ENCODE measurements at places on chromosomes 2 and 18. TPM values are rescaled to one million over a fixed set of nuclear protein-coding genes. Genes with fewer than 3 reads are reported as not detected.

DNA sequence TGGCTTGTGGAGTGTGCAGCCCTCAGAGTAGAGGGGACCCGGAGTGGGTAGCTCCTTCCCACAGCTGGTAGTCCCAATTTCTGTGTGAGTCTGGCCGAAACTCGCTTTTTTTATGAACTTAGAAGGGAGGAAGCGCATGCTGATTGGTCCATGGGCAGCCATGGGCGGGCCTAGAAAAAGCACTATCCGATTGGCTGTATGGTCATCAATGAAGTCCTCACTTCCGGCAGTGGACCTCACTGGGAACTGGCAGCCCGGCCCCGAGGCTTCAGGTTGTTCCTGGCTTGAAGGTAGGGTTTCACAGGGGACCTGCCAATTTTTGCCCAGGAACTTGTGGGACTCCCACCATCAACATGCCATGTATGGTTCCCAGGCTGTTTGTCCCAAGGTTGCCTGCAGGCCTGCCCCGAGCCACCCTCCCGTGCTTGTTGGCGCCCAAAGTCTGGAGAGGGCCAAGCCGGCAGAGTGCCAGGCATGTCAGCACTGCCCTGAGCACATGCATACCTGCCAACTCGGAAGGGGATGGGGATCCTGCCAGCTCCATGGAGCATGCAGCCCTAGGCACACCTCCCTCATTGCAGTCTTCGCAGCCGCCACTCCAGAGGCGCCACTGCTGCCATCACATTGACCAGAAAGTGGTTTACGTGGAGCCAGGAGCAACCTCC lies 98.5 kb downstream of the ATP9B start:
- no peak for DNase-seq

DNA sequence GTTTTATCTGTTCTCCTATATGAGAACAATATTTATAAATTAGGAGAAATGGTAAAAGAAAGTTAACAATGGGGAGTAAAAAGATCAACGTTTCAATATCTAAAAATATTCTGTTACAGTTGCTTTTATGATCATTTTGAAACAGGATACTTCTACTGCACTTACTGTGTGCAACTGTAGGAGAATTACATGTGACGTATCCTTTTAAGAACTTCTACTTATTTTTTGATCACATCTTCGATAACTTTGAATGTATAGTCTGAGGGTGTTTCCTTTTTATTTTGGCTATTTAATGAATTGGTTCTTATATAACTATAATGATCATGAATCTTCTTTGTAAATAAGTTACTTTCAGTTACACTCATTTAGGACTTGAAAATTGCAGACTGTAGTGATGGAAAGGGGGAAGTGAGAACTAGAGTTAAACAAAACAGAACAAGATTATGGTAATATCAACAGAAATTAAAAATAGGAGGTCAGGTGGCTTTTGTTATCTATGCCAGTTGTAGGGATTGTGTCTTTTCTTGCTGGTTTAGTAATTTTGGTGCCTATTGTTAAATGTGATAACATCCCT lies 109.9 kb downstream of the MSTN start:
- no peak for DNase-seq

DNA sequence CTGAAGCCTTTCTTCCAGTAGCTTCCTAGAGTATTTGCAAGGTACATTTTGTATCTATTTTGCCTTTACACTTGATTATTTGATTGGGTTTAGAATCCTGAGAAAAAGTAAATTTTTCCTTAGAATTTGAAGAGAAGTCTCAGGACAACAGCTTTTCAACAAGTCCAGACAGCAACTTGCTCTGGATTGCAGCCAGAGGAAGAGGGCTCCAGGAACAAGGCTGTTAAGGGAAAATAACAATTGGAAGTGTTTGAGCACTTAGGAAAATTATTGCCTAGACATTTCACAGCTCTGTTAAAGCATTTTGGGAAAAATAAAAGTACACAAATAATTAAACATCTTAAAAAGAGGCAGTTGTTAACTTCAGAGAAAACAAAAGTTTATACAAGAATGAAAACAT lies 58.3 kb upstream of the RAPGEF4 start:
- no peak for DNase-seq

DNA sequence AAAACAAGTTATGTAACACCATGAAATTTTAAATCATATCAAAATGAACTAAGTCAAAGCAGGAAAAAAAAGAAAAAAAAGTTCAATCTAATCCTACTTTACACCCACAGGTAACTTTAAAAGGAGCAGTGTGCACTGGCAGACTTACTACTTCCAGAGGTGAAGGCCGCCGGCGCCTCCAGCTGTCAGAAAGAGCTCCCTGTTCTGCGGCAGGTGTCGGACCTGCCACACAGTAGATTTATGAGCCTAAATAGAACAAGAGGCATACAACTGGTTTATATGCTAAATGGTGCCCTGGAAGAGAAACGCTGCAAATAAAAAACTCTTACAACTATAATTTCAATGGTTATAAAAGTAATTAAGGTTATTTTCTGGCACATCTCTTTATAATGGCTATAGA lies 23.1 kb upstream of the PNO1 start:
- no peak for DNase-seq

DNA sequence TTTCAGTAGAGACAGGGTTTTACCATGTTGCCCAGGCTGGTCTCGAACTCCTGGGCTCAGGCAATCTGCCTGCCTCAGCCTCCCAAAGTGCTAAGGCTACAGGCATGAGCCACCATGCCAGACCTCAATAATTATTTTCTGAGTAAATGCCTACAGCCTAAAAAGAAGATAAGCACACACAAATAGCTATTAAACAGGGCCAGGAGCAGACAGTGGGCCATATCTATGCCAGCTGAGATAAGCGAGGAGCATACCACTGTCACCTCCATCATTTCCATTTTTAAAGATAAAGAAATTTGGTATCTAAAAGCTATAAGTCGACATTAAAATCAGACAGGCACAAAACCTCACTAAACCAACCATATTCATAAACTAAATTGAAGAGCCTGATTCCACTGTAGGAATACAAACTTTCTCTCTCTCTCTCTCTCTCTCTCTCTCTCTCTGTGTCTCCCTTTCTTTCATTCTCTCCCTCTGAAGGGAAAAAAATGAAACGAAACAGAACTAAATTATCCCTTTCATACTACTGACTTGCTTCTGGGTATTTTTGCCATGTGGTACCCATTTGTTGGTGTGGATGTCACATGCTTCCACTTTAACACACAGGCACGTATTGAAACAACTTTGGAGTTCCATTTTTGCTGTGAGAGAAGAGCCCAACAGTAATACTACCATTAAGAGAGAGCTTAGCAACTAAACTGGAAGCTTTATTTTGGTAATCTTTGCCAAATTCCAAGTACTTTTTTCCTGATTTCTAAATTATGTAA lies 51.0 kb downstream of the FARSB start:
- no peak for DNase-seq

DNA sequence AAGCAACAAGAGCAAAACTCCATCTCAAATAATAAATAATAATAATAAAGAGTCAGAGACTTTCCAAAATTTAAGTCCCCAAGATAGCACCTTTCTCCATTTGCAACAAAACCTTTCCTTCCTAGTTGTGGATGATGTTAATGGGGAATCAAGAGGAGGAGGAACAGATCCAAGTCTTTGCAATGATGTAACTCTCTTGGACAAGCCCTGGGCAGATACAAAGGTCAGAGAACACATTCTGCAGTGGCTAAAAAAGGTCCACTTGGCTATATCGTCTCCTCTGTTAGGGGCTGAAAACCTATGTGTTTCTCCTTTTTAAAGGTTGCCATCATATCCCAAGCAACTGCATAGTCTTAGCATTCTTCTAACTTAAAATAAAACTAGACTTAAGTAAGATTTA lies 151.1 kb downstream of the TMEM163 start:
- no peak for DNase-seq

GRCh38 chr18:45173799-45174519 lies 441.3 kb upstream of the SLC14A2 start:
- no peak for DNase-seq

DNA sequence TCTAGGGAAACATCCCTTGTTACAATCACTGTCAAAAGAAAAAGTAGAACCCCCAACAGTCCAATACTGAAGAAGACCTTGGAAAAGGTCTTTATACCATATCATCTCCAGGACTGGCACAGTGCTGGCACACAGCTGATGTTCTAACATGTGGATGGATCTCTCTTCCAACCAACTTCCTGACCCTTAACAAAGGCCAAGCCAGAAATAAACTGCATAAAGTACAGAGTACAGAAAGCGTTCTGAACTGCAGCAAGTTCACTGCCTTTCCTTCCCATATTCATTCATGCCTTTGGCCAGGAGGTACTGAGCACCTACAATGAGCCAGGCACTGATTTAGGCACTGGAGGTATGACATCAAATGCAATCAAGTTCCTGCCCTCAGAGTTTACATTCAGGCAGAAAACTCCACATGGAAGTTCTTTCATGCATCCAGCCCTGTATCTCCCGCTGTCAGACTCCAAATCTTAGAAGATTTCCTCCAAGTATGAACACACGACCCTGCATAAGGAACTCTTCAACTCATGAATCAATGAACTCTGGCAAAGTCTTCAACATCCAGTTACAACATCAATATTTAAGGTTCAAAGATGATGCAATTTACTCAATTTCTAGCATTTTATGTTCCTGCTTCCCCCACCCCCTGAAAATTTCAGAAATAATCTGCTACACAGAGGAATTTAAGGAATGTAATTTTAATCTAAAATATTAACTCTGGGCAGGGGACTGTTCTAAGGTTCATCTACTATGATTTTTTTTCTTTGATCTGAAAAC lies 33.8 kb downstream of the ACVR1 start:
- DNase-seq, result no peak

GRCh38 chr2:232260075-232260474 lies 118.5 kb upstream of the ALPP start:
- DNase-seq, result no peak

- no peak for DNase-seq
Observed at GRCh38 chr2:17643031-17643615, 102.6 kb downstream of the VSNL1 start.

DNA sequence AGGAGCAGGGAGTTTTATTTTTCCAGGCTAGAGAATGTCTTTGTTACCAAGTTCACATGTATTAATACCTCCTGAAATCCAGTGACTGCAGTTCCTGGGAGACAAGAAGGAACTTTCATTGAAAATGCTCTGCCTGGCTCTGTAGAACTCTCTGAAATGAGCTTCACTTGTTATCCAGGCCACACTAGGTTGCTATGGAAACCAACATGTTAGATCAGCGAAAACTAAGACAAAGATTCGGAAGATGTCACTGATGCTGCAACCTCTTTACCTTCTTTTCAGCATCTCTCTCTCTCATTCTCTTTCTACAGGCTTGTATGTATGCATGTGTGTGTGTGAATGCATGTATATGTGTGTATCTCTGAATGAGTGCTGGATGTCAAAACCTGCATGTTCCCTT lies 218.5 kb downstream of the TRIB2 start:
- DNase-seq, result no peak

GRCh38 chr2:157839162-157839801 lies 36.8 kb downstream of the ACVR1 start:
- DNase-seq, result no peak

Gene C2orf78
- not detected for total RNA-seq

Gene LCT
- 0.50 TPM for total RNA-seq

Gene CCDC148
- total RNA-seq, result not detected

Gene MERTK
- 0.40 TPM for total RNA-seq

Gene IL1R2
- total RNA-seq, result not detected

Gene CAPN14
- total RNA-seq, result 1.2 TPM
